HFF-Myc (cell line): ENCODE measurements at places on chromosomes 16 and 17.

DNA sequence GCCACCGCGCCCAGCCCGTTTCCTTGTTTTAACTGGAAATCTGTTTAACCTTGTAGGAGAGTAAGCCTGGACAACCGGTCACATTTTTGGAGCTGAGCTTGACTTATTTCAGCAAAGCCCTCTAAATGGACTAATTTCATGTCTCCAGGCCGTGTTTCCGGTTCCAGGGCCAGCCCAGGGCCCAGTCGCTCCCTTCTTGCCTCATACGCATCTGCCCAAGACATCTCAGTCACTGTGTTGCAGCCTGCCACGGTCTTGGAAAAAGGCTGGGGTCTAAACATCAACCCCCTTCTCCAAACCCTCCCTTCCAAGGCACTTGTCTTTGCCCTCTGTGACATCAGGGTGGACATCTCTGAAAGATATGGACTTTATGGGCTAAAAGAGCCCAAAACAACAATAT lies 18.9 kb downstream of the PLEKHG4 start:
- DNase-seq, result no peak

DNA sequence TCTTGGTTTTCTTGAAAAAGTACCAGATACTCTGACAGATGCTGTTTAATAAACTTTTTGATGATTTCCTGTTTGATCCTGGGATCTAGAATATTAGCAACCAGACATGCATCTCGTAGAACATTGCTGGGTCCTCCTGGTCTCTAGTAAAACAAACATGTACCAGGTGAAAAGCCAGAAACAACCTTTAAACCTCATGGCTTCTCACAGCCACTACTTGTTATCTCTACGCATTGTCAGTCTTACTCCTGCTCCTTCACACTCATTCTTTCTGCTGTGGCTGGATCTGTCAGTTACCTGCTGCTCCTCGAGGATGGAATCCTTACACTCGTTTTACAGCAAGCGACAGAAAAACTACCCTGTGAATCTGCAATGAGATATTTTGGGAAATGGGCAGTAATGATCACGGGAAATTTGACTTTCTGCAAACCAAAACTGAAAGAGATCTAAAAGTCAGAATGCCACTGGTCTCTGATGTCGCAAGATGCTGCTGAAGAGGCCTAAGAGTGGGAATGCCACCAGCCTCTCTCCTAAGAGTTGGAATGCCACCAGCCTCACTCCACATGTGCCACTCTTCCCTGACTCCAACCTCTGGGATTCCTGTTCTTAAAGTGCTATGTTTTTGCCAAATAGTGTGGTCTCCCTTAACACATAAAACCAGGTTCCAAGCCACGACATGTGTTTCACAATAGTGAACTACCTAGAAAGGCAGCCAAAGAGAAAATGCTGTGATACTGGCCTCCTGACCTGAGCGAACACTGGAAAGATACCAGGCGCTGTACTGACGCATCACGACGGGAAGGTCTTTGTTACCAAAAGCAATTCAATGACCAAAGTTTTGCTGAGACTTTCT lies 86.3 kb downstream of the VPS53 start:
- DNase-seq, result no peak

GRCh38 chr16:31441956-31442355 lies 633 bp downstream of the ZNF843 start:
- DNase-seq, result no peak

DNA sequence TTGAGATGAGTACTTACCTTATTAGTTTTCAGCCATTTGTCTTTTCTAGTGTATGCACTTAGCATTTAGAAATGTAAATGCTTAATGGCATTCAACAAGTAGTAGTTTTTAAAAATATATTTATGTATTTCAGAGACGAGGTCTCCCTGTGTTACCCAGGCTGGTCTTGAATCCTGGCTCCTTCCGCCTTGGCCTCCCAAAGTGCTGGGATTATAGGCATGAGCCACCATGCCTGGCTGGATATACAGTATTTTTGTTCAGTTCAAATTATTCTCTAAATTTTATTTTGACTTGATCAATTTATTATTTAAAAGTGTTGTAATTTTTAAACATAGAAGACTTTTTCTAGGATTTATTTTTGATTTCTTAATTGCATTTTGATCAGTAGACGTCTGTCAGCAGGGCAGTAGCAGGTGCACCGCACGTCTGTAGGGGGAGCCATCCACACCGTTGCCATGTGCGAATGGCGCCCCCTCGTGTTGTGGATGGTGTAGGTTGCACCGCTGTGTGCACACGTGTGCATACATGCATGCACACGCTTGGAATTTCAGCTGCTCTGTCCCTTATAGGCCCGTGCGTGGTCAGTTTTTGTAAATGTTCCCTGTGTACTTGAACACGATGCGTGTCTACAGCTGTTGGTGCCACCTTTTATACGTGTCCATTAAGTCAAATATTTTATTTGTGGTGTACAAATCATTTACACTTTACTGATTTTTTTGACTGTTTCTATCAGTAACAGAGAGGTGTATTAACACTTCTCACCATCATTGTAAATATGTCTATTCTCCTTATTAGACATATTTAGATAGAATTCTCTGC lies 30.6 kb downstream of the RPTOR start:
- DNase-seq, result peak; percentile 50

DNA sequence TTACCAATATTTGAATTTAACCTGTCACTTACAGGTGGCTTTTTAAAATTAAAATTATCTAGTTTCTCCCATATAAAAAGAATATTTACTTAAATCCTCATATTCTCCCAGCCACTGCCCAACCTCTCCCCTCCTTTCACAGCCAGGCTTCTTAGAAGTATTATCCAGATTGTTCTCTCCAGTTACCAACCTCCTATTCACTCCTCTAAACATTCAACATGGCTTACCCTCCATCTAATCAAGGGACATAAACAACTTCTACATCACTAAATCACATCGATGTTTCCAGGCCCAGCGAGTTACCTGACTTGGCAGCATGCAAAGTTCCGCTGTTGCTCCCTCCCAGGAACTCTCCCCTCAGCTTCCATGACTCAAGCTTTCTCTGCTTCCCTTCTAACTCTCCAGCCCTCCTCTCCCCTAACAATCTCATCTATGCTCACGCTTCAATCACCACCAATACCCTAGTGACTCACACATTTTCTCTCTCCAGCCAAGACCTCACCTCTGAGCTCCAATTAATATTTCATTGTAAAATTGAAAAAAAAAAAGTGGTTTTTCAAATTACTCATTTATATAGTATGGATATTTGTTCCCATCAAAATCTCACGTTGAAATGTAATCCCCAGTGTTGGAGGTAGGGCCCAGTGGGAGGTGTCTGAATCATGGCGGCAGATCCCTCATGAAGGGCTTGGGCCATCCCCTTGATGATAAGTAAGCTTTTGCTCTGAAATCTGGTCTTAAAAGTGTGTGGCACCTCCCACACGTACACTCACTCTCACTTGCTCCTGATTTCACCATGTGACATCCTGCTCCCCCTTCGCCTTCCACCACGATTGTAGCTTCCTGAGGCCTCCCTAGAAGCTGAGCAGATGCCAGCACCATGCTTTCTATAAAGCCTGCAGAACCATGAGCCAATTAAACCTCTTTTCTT lies 88.5 kb downstream of the HELZ start:
- DNase-seq, result no peak

GRCh38 chr16:77213542-77214106 lies 14.4 kb downstream of the SYCE1L start:
- peak; percentile 56 for DNase-seq

GRCh38 chr16:74623214-74623838 lies 16.4 kb upstream of the GLG1 start:
- no peak for DNase-seq

DNA sequence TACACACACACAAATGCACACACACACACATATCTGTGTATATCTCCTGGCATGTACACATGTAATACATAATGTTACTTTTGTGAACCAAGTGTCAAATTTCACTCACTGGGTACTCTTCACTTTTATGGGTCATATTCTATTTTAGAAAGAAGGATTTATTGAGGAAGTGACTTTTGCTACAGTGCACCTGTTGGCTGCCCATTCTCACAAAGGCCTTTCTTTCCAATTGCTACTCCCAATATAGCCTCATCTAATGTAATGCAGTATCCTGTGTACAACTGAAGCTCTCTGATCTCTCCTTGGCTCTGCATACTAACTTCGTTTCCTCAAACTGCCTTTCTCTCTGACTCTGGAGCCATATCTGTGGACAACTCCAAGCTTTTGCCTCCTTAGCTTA lies 107.5 kb downstream of the ABCA8 start:
- no peak for DNase-seq

DNA sequence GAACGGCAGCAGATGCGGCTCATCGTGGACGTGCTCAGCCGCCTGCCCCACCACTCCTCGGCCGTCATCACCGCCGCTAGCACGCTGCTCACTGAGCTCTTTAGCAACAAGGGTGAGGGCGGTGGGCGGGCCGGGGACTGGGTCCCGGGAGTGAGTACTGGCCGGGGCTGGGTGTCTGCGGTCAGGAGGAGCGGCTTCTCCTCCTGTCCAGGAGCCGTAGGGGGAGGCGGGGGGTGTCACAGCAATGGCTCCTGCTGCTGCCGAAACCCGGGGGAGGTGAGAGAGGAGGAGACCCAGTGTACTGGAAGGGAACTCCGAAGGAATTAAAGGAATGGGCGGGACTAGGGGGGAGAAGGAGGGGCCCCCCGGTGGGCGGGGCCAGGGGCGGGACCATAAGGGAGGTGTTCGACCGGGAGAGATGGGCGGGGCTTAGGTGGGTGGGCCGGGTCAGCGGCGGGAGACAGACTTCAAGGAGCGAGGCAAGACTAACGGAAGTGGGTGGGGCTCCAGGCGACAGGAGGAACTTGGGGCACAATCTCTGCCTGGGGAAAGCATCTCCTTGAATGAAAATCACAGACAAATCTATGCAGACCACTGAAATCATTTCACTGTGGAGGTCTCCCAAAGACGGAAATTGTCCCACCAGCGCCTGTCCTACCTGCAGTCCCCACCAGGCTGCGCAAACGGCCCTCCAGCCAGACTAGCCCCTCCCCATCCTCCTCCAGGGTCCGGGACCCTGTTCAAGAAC lies 2.4 kb downstream of the NAGS start:
- peak; percentile 85 for DNase-seq

DNA sequence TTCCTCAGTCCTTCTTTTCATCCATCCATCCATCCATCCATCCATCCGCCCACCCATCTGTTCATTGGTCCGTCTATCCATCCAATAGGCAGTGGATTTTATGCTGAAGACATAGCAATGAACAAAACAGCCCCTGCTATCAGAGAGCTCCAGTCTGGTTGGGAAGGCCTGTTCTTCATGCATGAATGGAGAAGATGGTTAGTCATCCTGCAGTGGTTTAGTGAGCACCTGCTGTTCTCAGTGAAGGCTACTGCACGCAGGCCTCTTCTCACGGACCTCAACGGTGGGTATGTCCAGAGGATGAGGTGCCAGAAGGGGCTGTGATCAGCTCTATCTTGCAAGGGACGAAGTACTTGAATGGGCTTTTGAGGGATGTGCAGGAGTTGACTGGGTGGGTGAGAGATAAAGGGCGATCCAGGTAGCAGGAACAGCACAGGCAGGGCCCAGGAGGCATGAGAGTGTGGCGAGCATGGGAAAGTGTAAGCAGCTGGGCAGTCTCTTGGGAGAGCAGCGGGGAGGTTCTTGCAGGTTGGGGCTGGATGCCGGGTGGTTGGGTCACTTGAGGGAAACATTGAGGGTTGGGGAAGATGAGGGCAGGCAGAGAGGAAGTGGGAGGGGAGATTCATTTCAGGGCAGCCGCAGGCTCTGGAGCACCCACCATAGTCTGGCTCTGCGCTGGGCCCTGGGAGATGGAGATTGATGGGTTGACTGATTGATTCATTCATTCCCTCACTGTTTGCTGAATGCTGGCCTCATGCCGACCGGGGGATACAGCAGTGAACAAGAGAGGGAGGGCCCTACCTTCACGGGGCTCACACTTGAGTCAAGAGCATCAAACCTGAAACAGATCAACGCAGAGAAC lies 115.0 kb upstream of the CIBAR2 start:
- no peak for DNase-seq

DNA sequence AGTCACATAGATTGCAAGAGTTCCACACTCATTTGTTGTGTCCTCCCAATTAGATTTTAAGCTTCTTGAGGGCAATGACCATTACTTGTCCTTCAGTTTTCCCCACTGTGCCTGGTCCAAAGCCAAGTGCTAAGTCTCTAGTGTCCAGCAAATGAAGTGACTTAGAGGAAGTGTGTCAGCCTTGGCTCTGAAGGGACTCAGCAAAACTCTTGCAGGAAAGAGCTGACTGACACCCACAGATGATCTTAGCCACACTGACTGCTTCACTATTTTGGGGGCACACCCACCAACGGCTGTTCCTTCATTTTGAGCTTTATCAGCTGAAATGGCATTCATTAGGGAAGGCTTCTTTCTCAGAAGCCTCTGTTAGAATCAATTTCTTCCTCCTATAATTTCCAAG lies 358.1 kb downstream of the UTP18 start:
- no peak for DNase-seq

DNA sequence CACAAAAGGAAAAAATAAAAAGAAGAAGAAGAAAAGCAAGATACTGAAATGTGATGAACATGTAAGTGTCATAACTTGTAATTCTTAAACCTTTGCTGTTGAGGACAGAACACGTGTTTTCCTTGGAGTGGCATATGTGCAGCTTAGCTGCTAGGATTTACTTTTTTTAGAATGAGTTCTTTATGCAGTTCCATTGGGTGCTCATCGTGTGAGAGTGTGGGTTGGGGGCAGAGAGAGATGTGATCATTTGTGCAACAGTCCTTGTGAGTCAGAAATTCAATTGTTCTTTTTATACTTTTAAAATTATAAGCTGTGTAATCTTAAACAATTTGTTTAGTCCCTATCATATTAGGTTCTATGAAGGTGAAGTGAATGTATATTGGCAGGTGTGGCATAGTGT lies 5.5 kb upstream of the DHRS11 start:
- no peak for DNase-seq

- DNase-seq, result no peak
Observed at GRCh38 chr17:67469208-67469980, 92.3 kb downstream of the PITPNC1 start.

GRCh38 chr17:48814504-48814903 lies 2.5 kb downstream of the TTLL6 start:
- DNase-seq, result no peak

DNA sequence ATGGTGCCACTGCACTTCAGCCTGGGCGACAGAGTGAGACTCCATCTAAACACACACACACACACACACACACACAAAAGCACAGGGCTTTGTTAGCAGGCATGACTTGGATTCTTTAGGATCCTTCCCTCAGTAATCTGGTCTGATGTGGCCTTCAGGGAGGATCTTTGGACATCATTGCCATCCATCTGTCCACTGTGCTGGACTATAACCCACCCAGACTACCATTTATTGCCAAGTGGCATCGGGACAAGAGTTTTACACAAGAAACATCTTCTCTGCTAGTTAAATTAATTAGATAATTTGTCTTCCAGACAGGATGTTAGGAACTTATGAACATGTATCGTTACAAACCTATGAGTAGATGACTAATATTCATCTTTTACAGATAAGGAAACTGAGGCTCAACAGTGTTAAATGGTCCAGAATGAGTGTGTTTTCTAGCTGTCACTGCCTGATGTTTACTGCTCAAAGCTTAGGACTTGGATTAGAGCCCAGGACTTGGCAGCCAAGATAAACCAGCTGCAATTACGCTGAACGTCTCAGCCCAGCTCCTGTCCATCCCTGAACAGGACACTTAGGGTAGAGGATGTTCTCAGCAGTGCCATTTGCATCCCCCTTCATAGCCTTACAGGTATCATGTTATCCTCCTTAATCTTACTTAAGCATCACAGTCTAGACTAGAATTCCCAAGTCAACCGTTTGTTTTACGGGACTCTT lies 285.8 kb downstream of the WWOX start:
- DNase-seq, result no peak

GRCh38 chr16:79067600-79067999 lies 532.9 kb downstream of the MAF start:
- DNase-seq, result no peak

GRCh38 chr17:64130559-64131001 lies 636 bp upstream of the ERN1 start:
- DNase-seq, result no peak
